ENCODE measurements at places on chromosomes 2 and 18.

GRCh38 chr18:6843308-6843707 lies 113.8 kb downstream of the ARHGAP28 start:
- DNase-seq = no peak

- no peak for DNase-seq
These were observed 259.4 kb downstream of the GBX2 start for GRCh38 chr2:235908826-235909225.

- peak; percentile 29 for DNase-seq
These were observed 736 bp downstream of the ZSCAN30 start for GRCh38 chr18:35289293-35289692.

- no peak for DNase-seq
These were observed 49.3 kb downstream of the GPR39 start for GRCh38 chr2:132465917-132466316.

- no peak for DNase-seq
These were observed 34.7 kb downstream of the RMC1 start for GRCh38 chr18:23538001-23538400.

GRCh38 chr2:105361102-105361889 lies 24.0 kb downstream of the C2orf49 start:
- DNase-seq = no peak

GRCh38 chr2:21467910-21468309 lies 344.1 kb downstream of the TDRD15 start:
- peak; percentile 1 for DNase-seq

DNA sequence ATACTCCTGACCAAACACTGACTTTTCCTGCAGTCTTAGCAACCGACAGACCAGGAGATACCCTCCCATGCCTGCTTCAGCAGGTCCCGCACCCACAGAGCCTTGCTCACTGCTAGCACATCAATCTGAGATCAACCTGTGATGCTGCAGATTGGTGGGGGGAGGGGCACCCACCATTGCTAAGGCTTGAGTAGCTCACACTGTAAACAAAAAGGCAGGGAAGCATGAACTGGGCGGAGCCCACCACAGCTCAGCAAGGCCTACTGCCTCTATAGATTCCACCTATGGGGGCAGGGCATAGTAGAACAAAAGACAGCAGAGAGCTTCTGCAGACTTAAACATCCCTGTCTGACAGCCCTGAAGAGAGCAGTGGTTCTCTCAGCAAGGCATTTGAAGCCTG lies 109.7 kb downstream of the SP100 start:
- no peak for DNase-seq

DNA sequence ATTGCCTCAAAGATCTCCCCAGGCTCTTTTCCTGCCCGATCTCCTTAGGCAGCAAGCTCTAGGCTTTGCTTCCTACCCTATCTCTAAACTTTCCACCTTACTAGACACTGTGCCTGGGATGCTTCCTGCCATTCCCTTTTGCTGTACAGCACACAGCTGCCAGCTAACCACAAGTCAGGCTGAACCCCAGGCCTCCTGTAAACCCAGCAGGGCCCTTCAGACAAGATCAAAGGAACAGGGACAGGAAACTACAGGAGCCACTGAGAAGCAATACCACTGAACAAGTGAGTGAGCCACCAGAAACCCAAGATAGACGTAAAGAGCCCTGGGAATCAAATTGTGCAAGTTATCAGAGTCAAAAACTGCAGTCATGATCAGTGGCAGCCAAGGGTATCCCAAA lies 180.7 kb downstream of the SUCLG1 start:
- DNase-seq = no peak

DNA sequence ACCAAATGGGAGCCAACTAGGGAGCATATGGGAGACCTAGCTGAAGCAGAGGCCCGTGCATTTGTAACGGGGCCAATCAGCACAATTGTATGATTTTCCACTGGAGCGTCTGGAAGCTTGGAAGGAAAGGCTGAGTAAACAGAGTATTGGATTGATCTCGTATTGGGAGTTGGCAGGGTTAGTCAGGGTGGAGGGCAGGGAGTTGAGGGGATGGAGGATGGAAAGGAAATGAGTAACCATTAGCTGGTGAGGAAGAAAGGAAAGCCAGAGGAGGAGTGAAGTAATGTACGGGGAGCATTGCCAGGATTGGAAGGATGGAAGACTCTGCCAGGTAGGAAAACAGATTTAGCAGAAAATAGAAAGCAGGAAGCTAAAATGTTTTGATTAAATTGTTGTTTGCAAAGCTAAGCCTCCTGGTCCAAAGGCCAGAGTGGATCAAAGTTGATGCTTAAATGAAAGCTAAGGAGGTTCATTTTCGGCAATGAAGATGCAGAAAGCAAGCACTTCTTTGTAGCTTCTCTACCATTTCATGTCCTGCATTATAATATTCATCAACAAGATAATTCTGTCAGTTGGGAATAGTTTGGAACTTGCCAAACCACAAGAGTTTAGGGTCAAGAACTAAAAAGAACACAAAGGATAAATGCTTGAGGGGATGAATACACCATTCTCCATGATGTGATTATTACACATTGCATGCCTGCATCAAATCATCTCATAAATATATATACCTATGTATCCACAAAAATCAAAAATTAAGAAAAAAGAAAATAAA lies 75.6 kb upstream of the TTN start:
- DNase-seq = peak; percentile 45

DNA sequence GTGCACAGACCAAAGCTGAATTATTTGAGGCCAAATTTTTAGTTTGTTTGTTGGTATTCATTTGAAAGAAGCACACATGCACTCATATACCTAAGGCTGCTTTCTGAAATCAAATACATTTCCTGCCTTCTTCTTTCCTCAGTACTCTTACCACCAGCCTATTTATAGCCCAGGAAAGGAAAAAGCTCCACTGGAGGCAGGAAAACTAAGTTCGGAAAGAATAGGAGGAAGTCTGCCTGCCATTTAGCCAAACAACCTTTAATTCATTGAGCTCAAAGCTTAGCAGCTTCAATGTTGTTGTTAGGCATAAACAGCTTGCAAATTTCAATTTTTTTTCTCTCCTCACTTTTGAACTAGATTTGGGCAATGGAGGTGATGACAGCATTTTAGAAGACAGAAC lies 40.4 kb upstream of the RASGRP3 start:
- DNase-seq = no peak

DNA sequence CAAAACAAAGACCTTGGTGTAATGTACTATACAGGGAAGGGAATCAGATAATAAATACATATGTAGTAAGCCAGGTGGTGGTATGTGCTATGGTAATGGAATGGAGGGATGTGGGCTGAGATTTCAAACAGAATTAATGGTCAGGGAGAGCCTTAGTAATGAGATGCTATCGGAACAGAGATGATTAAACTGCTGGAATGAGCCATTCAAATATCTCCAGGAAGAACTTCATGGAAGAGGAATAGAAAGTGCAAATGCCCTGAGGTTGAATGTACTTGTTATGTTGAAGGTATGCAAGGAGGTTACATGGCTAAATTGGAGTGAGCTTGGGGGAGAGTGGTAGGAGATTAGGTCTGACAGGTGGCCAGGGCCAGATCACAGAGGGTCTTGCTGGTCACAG lies 5.1 kb downstream of the SERPINB11 start:
- no peak for DNase-seq

GRCh38 chr2:186496401-186496800 lies 10.3 kb downstream of the ZC3H15 start:
- no peak for DNase-seq

DNA sequence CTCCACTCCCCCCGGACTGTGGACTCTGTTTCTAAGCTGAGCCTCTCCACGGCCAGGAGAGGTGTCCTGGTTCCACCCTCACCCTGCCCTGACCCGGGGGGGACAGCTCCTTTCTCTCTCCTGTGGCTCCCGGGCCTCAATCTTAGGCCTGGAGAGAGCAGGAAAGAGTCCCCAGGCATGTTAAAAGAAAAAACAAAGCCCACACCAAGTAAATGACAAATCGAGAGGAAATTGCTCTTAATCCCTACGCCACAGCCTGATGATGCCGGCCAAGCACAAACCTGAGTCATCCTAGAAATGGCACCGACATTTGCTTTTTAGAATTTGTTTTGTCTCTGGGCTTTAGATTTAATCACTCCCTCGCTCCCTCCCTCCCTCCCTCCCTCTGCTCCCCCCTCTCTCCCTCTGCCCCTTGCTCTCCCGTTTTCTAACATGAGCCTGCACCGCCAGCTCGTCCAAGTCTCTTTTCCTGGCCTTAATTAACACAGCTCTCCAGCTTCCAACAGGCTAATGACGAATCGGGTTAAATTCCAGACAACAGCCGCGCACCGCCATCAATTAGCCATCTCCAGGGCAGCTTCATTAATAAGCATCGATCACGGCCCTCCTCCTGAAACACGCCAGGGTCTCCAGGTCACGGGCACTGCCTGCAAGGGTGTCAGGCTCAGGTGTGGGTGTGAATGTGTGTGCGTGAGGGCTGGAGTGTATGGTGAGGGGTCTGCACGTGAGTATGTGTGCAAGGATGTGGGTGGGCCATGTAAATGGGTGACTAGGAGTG lies 230.8 kb downstream of the CELF4 start:
- peak; percentile 89 for DNase-seq

DNA sequence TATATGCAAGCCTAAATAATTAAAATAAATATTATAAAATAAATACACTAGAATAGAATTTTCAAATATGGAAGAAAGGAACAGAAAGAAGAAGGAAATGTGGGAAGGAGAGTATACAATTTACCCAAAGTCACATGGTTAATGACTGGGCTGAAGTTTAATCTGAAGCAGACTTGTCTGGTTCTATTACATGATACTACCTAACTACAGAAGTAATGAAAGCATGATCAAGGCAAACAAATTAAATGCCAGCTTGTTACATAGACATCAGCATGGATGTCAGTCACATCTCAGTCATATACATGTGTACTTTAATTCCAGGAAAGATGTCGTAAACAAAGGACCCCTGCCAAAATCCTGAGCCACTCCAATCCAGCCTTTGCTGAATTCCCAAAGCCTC lies 1060.8 kb downstream of the CNTNAP5 start:
- DNase-seq = no peak

GRCh38 chr2:39568561-39569006 lies 97.1 kb upstream of the TMEM178A start:
- DNase-seq = peak; percentile 82

- DNase-seq = no peak
These were observed 92.0 kb downstream of the ASXL3 start for GRCh38 chr18:33670029-33670428.

Measured in fibroblast of skin of right biceps (primary cell).